Suppressor macrophage treated with lipopolysaccharide for 4 hours (primary cell): ENCODE measurements at places on chromosomes 16 and 17.

- DNase-seq, result peak; percentile 85
These were observed 1.4 kb upstream of the PIK3R5 start for GRCh38 chr17:8966926-8967325.

GRCh38 chr16:80664226-80664625 is 123.4 kb downstream of the DYNLRB2 start:
- no peak for DNase-seq

- DNase-seq, result no peak
These were observed 6.2 kb upstream of the MYOCD start for GRCh38 chr17:12659500-12659899.

- DNase-seq, result no peak
These were observed 37.0 kb upstream of the PEMT start for GRCh38 chr17:17628388-17629008.

GRCh38 chr17:37489197-37490001 is at the start of gene DUSP14:
TSS of gene DUSP14 (plus strand) at chr17:37489891. CDS start at chr17:37512273, 22,382 bp downstream.
- DNase-seq, result peak; percentile 77

- no peak for DNase-seq
These were observed 18.5 kb downstream of the GAA start for GRCh38 chr17:80119839-80120238.

GRCh38 chr17:3534881-3535252 is 22.7 kb downstream of the TRPV3 start:
- no peak for DNase-seq

- no peak for DNase-seq
These were observed 125.1 kb downstream of the ZNF423 start for GRCh38 chr16:49730772-49731171.

- no peak for DNase-seq
These were observed 8.8 kb downstream of the NDEL1 start for GRCh38 chr17:8444494-8444893.
